ENCODE measurements at places on chromosomes 3 and 15. TPM values are rescaled to one million over a fixed set of nuclear protein-coding genes. Genes with fewer than 3 reads are reported as not detected.

DNA sequence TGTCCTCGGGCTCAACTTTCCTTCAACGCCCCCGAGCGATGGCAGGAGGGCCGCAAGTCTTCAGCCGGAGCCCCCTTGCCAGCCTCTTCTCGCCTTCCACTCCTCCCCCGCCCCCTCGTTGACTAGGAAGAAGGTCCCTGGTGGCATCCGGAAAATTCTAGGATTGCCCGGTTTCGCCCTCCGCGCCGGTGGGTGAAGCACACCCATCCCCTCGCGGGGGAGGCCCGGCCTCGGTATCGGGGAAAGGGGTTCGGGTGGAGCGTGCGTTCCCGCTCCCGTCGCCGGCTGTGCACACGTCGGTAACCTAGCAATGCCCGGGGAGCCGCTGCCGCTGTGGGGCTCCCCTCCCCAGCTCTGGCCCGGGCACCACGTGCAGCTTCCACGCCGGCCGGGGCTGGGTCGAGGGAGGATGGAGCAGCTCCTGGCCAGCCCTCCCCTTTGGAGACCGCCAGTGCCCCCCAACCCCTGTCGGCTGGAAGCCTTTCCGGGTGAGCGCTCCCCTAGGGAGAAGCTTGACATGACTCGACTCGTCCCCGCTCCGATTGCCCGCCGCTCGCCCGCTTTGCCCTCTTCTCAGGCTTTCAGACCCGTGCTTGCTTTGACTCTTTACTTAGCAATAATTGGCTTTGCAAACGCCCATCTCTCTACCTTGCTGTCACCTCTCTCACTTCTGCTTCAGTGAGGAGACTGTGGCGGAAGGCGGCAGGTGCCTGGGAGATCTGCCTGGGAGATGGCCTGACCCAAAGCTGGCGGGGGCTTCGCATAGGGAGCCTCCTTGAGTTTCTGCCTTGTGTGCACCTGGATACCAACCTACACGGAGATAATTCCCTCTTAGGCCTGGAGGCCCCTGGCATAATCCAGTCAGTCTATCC is 1.3 kb downstream of the CACNA1D start:
- DNase-seq, result no peak

- no peak for DNase-seq
Measured at GRCh38 chr3:170740726-170741591, 129.0 kb downstream of the RPL22L1 start.

DNA sequence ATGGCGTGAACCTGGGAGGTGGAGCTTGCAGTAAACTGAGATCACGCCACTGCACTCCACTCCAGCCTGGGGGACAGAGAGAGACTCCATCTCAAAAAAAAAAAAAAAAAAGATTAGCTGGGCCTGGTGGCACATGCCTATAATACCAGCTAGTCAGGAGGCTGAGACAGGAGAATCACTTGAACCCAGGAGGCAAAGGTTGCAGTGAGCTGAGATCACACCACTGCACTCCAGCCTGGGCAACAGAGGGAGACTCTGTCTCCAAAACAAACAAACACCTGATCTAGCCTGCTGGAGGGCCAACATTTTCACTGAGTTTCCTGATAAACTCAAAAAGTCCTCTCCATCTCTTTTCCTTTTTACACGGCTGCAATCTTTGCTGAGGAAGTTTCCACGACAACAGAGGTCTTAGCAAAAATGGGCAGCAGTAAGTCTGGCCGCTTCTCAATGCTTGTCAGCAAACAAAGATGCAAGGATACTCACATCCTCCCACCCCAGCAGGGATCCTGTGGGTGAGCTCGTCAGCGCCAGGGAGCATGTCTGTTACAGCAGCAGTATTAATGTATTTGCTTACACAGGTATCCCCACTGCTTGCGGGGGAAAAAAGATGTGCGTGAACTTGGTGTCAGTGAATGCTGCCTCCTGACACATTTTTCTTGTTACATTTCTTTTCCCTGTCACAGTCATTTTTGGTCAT is 21.0 kb upstream of the CCDC174 start:
- DNase-seq, result no peak

GRCh38 chr3:149605902-149606301 is 51.9 kb downstream of the WWTR1 start:
- no peak for DNase-seq

The PAQR9 gene
- polyA plus RNA-seq, result not detected

The KCNMB3 gene
- 0.20 TPM for polyA plus RNA-seq

GRCh38 chr3:15063238-15063637 is 1.9 kb downstream of the MRPS25 start:
- DNase-seq, result no peak

GRCh38 chr15:63210151-63211091 is 21.0 kb downstream of the RAB8B start:
- no peak for DNase-seq

The PCCB gene
- 100 TPM for polyA plus RNA-seq

The THAP10 gene
- polyA plus RNA-seq, result 4.5 TPM

GRCh38 chr3:23601091-23601822 is 204.5 kb upstream of the UBE2E1 start:
- no peak for DNase-seq

The CCR1 gene
- polyA plus RNA-seq, result 3.2 TPM

The VWA5B2 gene
- 0.14 TPM for polyA plus RNA-seq

GRCh38 chr3:48535578-48535977 is 21.0 kb downstream of the PFKFB4 start:
- no peak for DNase-seq

The ESYT3 gene
- polyA plus RNA-seq, result not detected

The UROC1 gene
- polyA plus RNA-seq, result not detected

DNA sequence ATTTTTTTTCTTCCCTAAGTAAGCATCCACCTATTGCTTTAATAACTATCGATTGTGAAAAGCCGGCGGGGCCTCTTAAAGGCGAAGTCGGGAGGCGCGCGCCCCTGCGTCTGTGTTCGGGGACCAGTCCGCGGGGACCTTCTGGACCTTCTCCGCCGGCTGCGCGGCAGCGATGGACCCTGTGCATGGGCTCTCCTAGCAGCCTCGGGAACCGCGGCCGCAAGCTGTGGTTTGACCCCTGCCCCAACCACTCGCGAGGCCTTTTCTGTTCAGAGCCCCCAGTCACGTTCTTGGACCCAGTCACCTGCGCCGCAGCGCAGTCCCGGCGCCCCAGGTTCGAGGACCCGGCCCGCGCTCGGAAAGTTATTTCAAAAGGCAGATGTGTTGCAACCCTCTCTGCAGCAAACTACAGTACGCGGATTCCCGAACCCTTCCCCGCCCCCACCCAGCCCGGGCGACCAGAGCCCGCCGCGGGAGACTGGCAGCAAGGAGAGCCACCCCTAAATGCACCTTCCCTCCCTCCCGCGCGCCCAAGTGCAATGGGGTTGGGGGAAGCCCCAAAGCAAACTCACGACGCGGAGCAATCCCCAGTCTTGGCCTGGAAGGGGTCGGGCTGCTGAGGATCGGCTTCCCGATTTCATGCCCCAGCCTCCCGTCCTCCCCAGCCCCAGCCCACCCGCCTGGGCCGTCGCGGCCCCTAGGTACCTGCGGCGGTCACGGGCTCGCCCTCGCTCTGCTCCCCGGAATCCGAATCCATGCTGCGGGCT is 684 bp downstream of the TNFAIP8L3 start:
- no peak for DNase-seq

GRCh38 chr15:88535607-88536313 is 10.7 kb downstream of the DET1 start:
- DNase-seq, result no peak

The ARNT2 gene
- polyA plus RNA-seq, result 0.49 TPM

DNA sequence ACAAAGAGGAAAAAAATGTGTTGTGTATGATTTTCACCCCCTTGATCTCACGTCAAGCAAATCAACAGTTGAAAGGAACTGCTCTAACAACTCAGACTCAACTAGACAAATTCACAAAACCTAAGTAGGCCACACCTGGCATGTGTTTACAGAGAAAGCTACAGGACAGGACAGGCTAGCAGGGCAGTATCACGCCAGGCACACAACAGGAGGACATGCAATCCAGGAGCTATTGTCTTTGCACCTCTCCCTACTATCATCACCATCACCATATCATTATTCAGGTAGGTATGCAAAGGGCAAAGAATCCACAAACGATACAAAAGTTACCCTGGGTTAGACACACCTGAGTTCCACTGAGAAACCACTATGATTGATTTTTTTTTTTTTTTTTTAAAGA is 86.4 kb downstream of the TBL1XR1 start:
- no peak for DNase-seq

The SENP7 gene
- polyA plus RNA-seq, result 4.2 TPM

The MELTF gene
- 9.4 TPM for polyA plus RNA-seq

GRCh38 chr3:112143251-112143650 is 10.2 kb upstream of the GCSAM start:
- no peak for DNase-seq

The PLA2G4E gene
- not detected for polyA plus RNA-seq

GRCh38 chr15:52067545-52067926 is 45.0 kb downstream of the BCL2L10 start:
- no peak for DNase-seq

- no peak for DNase-seq
Measured at GRCh38 chr3:143351895-143352608, 232.5 kb downstream of the CHST2 start.

The DNAH12 gene
- 0.07 TPM for polyA plus RNA-seq

DNA sequence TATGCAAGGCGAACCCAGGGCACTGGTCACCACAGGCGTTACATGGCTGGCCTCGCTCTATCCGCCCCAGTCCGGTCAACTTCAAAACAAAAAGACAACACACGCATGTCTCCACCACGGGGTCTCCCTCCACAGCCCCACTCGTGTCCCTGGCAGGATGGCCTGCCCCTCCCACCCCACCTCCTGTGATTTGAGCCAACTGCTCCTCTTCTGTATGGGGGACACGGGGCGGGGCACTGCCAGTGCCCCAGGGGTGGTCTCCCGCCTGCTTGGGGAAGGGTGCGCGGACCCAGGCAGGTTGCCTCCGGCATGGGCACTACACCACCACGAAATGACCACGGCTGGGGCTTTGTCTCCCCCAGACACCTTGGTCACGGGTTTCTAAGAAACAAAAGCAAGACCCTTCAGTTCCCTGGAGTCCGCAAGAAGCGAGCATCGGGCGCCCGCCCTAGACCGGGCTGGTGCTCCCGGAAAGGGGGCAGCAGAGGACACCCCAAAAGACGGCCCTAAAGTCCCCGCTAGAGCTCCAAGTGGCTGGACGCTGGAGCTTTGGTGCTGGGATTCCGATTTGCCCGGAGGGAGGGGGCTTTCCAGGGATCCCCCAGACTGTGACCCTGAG is 219.3 kb upstream of the PRICKLE2 start:
- no peak for DNase-seq

GRCh38 chr3:151909681-151910405 is 36.4 kb downstream of the SUCNR1 start:
- no peak for DNase-seq

The ROPN1 gene
- polyA plus RNA-seq, result not detected

- DNase-seq, result no peak
Measured at GRCh38 chr3:64666171-64666588, 21.6 kb downstream of the ADAMTS9 start.

DNA sequence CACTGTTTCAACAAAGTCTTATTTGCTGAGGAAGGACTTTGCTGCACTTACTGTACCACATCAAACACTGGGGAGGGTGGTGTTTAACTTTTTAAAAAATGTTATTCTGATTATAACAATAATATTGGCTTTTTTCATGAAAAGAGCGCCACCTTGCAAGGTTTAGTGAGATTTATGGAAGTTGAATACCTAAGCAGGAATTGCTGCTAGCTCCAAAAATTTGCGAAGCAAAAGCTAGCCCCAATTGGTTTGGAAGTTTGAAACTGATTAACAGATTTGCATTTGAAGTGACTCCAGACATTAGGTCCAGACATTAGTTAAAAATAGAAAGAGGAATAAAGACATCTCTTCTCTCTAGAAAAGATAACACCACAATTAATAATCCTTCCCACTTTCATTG is 6.7 kb downstream of the ZIC1 start:
- no peak for DNase-seq

GRCh38 chr15:74901612-74902063 is 5.0 kb downstream of the FAM219B start:
- no peak for DNase-seq

- DNase-seq, result no peak
Measured at GRCh38 chr15:96107916-96108315, 222.6 kb upstream of the NR2F2 start.

DNA sequence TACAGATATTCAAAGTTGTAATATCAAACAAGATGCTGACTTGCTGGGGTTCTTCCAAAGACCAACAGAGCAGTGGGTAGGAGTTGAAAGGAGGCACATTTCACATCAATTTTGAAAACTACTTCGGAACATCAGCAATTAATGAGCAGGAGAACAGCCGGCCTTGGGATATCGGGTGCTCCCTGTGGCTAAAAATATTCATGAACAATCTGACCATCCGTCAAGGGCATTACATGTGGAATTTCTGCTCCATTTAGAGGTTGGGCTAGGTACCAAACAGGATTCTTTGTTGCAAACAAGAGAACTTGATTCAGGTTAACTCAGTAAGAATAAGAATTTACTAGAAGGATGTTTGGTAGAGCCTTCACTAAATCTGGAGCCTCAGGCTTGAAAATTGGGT is 223.9 kb downstream of the RYR3 start:
- no peak for DNase-seq

The GP9 gene
- polyA plus RNA-seq, result 0.23 TPM

GRCh38 chr3:42780892-42781700 is 8.0 kb upstream of the CCDC13 start:
- DNase-seq, result peak; percentile 39

DNA sequence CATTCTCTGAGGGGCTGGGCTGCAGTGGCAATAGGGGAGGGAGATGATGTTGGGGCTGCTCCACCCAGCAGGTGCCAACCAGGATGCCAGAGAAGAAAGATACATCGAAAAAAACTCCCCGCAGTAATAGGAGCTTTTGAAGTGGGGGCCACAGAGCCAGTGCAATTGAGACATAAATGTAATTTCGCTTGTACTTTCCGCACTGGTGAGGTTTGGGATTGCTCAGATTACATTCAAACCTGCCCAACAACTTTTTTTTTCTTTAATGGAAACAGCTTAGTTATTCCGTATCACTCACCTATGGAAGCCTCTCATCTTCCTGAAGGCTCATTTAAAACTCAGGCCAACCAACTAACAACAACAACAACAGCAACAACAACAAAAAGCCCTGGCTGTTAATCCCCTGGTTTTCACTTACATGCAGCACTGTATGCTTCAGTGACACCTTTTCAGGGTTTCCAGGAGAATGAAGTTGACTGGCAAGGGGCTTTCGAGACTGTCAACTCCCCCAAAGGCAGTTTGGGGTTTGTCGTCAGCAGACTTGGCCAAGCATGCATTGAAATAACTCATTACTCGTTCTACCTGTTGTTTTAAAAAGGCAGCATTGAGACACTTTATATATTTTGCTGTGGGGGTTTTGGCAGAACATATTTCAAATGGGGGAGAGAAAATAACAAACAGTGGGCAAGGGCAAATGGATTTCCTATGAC is 163.8 kb downstream of the EBLN2 start:
- DNase-seq, result no peak

DNA sequence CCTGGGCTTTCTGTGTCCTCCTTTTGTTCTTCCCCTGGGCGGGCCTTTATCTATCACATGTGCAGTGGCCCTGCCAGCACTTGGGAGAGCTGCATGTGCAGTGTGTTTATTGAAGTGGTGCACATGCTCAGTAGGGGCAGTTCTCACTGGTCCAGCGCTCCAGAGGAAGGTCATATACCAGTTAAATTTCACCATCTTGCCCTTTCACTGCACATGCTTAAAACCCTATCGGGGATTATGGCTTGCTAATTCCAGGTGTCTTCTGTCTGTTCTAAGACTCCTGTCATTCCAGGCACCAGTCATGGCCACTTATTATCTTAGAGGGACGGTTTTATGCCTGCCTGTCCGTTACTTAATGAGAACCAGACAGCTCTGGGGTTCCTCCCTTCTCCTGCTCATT is 52.2 kb downstream of the ROPN1B start:
- DNase-seq, result no peak

The LRRC3B gene
- polyA plus RNA-seq, result not detected

- no peak for DNase-seq
Measured at GRCh38 chr3:69941439-69942176, 57.9 kb upstream of the SAMMSON start.
